ENCODE measurements at places on chromosomes 6 and 20.

GRCh38 chr6:22073516-22074198 is 223.2 kb downstream of the PRL start:
- DNase-seq, result no peak

- no peak for DNase-seq
Measured at GRCh38 chr6:47922391-47922790, 140.6 kb downstream of the OPN5 start.

- no peak for DNase-seq
Measured at GRCh38 chr6:111792914-111793700, 80.1 kb downstream of the FYN start.

GRCh38 chr6:40573221-40573620 is 13.9 kb downstream of the LRFN2 start:
- DNase-seq, result no peak

DNA sequence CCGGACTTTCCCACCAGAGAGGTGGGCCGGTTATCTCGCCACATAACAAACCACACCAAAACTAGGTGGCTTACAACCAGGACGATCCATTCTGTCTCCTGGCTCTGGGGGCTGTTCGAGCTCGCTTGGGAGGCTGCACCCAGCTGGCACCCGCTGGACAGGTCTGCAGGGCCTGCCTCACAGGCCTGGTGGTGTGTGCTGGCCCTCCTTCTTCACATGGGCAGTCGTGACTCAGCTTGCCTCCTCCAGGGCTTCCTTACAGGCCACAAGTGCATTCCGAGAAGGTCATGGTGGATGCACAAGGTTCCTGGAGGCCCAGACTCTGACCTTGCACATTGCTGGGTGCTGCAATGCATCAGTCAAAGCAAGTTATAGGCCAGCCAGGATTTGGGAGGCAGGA is 34.2 kb downstream of the FOXF2 start:
- DNase-seq, result no peak

- DNase-seq, result no peak
Measured at GRCh38 chr20:62536871-62537401, 61.1 kb upstream of the GATA5 start.

- peak; percentile 7 for DNase-seq
Measured at GRCh38 chr20:49868964-49869363, 46.4 kb downstream of the SPATA2 start.

Measured in erythroblast (primary cell).